Activated CD4-positive, alpha-beta T cell treated with anti-CD3 and anti-CD28 coated beads, Interleukin-2, amount 10 ng/mL, durations not matched to agents 7 days and 5 days (primary cell): ENCODE measurements at places on chromosomes 5 and 9. TPM values are rescaled to one million over a fixed set of nuclear protein-coding genes. Genes with fewer than 3 reads are reported as not detected.
A peak's percentile ranks its signal among the peaks of the same experiment; 100 is the strongest.

DNA sequence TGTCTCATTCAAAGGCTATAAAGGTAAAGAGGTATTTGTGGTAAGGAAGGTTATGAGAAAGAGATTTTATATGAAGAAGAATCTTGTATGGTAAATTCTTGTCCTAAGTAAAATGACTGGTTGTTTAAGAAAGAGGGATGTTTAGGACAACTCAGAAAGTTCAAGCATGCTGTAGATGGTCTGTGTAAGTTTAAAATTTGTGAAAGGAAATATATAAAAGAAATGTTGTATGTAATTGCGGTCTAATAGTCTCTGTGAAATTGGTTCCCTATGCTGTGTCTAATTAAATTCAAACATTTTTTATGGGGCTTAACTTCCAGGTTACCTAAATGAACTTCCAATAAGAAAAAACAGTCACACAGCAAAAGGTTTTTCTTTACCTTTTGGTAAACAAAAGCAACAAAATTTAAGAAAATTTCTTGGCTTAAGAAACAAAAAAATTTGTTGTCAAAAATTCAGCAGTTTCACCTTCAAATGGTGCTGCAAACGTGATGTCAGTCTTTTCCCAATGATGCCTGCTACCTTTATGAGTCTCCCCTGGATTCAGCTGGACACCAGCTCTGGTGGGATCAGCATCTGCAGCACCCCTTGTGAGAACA, 83.0 kb upstream of the FCN1 start:
- no peak for DNase-seq

- peak; percentile 54 for DNase-seq
Measured at GRCh38 chr9:101566904-101567724, 27.7 kb downstream of the PPP3R2 start.

GARNL3 gene
- 1.6 TPM for total RNA-seq

PRRC1 gene
- 39.4 TPM for total RNA-seq

SCGB3A2 gene
- total RNA-seq, result not detected

- no peak for DNase-seq
Measured at GRCh38 chr5:126831156-126831555, 54.2 kb downstream of the LMNB1 start.

DNA sequence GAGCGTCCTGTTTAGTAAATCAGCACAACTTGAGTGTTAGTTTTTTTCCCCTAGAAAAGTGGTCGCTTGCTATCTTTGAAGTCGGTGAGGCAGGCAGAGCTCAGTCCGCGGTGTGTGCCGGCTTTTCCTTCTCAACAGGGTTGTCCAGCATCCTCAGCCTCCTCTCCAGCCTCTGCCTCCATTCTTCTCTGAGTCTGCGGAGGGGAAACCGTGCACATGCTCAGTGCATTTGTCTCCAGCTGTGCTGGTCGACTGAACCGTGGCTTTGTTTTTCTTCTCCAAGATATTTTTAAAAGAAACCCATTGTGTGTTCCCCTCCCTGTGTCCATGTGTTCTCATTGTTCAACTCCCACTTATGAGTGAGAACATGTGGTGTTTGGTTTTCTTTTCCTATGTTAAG, 25.3 kb downstream of the FAM240B start:
- DNase-seq, result no peak

GRCh38 chr9:93216073-93216365, 32.1 kb downstream of the WNK2 start:
- DNase-seq, result no peak

PCDHB11 gene
- not detected for total RNA-seq

SPATA31C1 gene
- total RNA-seq, result not detected

- DNase-seq, result no peak
Measured at GRCh38 chr5:97923997-97924396, 741.0 kb upstream of the RIOK2 start.

GRCh38 chr5:172312286-172312685, 28.7 kb upstream of the UBTD2 start:
- DNase-seq, result no peak

DNA sequence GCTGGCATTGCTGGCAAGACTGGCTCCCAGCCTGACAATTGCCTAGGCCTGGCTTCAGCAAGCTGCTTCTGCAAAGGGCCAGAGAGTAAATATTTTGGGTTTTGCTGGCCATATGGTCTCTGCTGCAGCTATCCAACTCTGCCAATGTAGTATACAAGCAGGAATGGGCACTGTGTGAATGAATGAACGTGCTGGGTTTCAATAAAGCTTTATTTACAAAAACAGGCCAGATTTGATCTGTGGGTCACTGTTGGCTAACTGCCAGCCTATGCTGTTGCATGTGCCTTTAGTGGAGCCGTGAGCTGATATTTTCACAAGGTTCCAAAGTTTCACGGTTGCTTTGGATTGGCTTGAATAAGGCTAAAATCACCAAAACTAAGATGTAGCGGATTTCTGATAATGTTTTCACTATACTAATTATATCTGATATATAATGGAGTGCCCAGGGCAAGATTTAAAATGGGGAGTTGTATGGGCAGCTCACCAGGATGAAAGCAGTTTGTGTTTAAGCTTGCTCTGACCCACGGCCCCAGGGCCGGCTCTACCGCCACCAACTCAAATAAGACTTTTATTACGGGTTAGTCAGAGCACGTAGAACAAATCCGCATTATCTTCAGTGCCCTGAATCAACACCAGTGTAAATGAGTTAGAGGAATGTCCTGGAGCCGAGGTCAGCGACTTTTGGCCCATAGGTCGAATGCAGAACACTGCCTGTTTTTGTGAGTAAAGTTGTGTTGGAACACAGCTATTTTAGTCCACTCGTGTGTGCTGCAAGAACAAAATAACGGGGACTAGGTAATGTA, 98.6 kb upstream of the DAP start:
- DNase-seq, result no peak

DNA sequence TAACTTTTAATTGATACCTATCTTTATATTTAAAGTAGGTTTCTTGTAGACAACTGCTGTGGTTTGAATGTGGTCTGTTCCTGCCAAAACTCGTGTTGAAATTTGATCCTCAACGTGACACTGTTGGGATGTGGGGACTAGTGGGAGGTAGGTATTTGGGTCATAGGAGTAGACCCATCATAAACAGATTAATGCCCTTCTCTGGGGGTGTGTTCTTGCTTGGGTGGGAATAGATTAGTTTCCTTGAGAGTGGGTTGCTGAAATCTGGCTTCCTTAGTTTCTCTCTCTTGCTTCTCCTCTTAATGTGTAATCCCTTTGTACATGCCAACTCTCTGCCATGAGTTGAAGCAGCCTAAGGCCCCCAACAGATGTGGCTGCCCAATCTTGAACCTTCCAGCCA, 34.6 kb upstream of the IPPK start:
- no peak for DNase-seq

DNA sequence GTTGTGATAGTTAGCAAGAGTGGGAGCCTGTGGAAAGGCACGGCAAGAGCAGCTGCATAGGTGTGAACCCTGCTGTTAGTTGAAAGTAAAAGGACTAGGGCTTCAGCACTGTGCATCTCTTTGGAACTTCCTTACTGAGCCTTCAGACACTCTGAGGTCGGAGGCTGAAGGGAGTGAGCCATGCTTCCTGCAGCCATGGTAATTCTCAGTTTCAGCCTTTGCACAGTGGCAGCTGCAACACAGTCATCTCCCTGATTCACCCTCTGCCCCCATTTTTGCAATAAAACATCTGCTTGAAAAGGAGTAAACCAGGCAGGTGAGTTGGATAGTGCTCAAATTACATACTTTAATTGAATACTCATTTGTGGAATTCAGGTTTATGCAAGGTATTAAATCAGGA, 6.5 kb upstream of the TLE4 start:
- DNase-seq, result peak; percentile 28

SPINK13 gene
- not detected for total RNA-seq

DNA sequence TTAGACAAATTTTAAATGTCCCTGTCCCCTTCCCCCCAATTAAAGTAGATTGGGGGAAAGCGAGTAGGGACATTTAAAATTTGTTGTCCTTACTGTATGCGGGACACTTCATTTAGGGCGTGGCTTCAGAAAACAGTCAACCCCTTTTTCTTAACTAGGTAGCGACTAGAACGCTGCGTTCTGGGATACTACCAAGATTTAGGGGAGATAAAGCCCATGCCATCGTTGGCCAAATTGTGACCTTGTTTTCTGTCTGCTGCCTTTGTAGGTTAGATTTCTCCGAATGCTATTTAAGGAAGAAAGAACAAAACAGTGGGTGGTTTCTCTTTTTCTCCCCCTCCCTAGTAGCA, 1.2 kb downstream of the CKS2 start:
- DNase-seq, result peak; percentile 42

DNA sequence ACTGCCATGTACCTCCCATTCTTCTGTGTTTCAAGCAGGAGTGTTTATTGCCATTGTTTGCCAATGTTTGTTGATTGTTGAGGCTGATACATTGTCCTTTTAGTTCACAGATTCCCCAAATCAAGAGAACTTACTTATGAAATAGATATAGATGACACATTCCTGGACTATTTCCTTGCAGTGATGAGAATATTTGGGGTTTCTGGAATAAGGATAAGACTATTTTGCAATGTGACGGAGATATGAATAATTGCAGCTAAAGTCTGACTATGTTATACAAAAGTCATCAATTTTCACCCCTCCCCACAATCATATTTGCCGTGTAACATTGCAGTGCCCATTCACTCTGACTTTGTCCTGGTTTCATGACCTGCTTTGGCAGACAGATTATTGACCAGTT, 460.8 kb downstream of the CDH10 start:
- no peak for DNase-seq

BARX1 gene
- total RNA-seq, result not detected

- no peak for DNase-seq
Measured at GRCh38 chr5:39333104-39333503, 31.2 kb downstream of the C9 start.

KIAA0825 gene
- total RNA-seq, result 2.1 TPM

- DNase-seq, result no peak
Measured at GRCh38 chr9:122929796-122930354, 1.4 kb downstream of the ZBTB26 start.

ANKDD1B gene
- 0.07 TPM for total RNA-seq

DNA sequence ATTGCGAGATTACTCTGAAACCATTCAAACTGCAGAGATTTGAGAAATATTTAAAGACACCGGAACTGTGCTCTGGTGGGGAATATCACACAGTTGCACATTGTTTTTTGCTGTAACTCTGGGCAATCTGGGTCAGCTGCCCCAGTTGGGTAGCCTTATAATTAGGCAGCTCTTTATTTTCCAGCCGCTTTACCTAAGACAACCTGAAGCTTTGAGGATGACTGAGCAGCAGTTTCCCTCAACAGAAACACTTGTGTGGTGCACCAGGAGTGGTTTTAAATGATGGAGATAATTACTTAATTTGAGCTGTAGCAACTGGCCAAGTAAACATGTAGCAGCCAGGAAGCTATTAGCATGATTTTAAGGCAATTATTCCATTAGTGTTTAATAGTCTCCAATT, 2.9 kb downstream of the PLCXD3 start:
- no peak for DNase-seq

GRCh38 chr9:102986425-102986824, 8.7 kb upstream of the CYLC2 start:
- DNase-seq, result no peak

GRCh38 chr9:125932746-125933455, 185.7 kb downstream of the PBX3 start:
- DNase-seq, result no peak

GRCh38 chr9:126618190-126618584, 4.5 kb downstream of the LMX1B start:
- no peak for DNase-seq
